AG09319 (cell line): ENCODE measurements at places on chromosomes 6 and 20.

- DNase-seq, result no peak
These were observed 10.9 kb upstream of the MBOAT1 start for GRCh38 chr6:20223141-20223540.

DNA sequence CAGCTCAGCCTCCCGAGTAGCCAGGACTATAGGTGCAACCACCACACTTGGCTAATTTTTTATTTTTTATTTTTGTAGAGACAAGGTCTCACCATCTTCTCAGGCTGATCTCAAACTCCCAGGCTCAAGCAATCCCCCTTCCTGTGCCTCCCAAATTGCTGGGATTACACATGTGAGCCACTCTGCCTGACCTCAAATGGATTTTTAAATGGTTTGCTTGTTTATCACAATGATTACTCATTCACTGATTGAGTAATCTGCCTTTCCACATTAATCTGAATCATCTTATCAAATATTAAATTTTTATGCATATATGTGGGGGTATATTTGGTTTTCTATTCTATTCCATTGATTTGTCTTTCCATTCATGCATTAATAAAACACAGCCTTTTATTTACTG, 9.4 kb upstream of the KHDC1L start:
- DNase-seq, result peak; percentile 47

- no peak for DNase-seq
These were observed 7.9 kb upstream of the RIN2 start for GRCh38 chr20:19750101-19750606.

GRCh38 chr6:41392246-41392645, 56.8 kb downstream of the NCR2 start:
- no peak for DNase-seq

DNA sequence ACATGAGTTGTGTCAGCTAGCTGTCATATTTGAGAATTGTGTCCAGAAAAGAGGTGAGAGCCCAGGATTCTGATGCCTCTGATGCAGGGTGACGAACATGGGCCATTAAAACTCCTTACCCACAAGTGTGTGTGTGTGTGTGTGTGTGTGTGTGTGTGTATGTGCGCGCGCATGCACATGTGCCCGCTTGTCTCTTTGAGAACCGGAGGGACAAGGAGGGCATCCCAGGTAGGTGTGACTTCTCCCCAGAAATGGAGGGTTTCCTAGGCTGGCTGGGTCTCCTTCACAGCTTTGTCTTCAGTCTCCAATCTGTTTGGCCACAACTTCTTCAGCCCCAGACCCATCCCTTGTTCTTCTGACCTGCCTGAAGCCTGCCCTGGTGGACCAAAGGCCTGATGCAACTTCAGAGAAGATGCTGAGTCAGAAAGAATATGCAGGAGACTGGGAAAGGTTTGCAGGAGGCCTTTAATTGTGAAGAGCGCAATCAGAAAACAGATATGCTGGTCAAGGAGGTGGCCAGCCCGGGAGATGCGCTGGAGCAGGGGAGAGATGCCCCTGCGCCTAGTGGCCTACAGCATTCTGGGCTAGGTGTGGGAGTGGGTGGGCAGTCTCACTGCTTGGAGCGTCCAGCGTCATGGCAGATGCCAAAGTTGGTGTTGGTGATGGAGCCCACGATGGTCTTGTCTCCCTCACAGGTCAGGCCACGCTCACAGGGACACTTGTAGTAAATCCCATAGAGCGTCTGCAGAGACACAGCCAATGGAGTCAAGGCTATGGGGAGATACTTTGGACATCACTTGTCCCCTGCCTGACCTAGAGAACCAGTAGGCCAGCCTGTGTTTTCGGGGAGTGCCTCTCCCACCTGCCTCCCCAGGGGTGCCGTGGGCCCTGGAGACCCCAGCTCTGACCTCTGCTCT, 2.3 kb downstream of the CLPS start:
- no peak for DNase-seq

- no peak for DNase-seq
These were observed 225.6 kb upstream of the JARID2 start for GRCh38 chr6:15020119-15020770.

- DNase-seq, result no peak
These were observed 331.5 kb downstream of the SAMD5 start for GRCh38 chr6:147839708-147840610.

DNA sequence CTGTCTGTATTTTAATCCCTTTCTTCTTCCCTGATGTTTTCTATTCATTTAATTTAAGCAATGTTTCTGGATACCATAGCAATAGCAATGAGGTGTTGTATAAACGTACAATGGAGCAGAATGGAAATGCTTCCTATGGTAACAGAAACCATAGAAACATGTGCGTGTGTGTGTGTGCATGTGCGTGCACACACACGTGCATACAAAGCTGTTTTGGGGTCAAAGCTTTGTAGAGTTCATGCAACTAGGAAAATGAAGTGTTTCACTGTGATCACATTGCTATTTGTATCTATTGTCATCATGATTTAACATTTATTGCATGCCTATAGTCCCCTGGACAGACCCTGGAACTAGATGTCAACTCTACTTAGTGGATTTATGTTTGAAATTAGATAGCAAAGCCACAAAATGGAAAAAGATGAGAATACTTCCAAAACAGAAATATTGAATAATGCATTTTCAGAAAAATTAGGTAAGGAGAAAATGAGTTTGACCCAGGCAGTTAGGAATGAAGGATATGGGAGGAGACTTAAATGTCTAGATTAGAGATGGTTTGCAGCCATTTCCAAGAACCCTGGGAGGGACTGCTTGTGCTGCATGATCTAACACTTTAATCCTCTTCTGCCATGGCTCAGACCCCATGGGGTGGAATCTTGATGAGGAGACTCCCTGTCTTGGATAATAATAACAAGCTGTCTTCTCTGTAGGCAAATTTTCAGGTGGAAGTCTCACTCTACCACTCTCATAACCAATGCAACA, 124.4 kb downstream of the TRMT11 start:
- no peak for DNase-seq

GRCh38 chr20:37218441-37218840, 39.1 kb upstream of the MROH8 start:
- no peak for DNase-seq

GRCh38 chr6:110201151-110201884, 21.1 kb downstream of the CDC40 start:
- no peak for DNase-seq

DNA sequence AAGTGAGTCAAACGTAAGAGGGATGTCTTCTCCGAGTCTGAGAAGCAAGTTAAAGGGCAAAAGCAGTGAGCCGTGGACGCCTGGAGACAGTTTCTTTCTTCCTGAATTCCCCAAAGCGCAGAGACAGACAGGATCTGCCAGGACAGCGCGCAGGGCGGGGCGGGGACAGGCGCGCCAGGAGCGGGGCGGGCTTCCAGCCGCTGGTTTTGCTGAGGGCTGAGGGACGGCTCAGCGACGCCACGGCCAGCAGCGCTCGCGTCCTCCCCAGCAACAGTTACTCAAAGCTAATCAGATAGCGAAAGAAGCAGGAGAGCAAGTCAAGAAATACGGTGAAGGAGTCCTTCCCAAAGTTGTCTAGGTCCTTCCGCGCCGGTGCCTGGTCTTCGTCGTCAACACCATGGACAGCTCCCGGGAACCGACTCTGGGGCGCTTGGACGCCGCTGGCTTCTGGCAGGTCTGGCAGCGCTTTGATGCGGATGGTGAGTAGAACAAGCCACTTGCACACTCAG, at the start of gene SCGN:
Gene SCGN (plus strand): TSS at position 209 of the 509 bp plus-strand sequence. CDS start 189 bp downstream, at position 398.
- DNase-seq, result no peak

DNA sequence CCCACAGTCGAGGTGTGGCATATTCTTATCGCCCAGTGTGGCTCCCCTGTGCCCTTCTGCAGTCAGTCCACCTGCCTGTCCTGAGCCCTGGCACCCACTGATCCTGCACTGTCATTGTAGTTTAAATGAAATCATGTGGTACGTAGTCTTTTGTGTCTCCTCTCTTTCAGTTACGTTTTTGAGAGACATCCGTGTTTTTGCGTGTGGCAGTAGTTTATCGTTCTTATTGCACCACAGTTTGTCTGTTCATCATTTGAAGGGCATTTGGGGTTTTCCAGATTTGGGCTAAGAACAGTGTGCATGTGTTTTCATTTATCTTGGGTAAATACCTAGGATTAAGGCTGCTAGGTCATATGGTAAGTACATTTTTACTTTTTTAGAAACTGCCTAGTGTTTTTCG, 49.3 kb downstream of the SPATA2 start:
- peak; percentile 95 for DNase-seq

DNA sequence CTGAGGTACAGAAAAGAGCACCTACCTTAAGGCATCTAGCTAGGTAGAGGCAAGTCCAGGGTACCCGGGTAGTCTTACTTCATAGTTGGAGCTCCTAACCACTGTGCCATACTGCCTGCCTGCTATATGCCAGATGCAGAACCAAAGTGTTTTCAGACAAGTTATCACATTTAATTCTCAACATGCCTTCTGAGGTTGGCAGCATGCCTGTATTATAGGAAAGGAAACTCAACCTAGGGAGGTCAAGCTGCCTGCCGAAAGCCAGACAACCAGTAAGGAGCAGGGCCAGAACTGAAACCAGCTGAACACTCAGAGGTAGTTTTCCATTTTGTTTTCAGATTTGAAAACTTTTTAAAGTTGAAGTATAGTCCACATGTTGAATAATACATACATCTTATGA, 5.4 kb downstream of the CTNNBL1 start:
- DNase-seq, result no peak

- DNase-seq, result peak; percentile 77
These were observed 136.4 kb downstream of the MTFR2 start for GRCh38 chr6:136113736-136114173.

DNA sequence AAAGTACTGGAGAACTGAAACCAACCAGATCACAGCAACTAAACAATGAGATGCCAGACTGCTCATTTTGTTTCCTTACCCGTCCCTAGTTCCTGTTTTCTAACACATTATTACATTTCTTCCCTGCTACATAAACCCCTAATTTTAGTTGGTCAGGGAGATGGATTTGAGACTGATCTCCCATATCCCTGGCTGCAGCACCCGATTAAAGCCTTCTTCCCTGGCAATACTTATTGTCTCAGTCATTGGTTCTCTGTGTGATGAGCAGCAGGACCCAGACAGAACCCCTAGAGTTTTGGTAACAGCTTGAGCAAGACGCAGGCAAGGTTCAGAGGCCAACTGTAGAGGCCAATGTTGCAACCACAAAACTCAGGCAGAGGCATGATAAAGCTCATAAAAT, 28.3 kb upstream of the HACE1 start:
- no peak for DNase-seq

DNA sequence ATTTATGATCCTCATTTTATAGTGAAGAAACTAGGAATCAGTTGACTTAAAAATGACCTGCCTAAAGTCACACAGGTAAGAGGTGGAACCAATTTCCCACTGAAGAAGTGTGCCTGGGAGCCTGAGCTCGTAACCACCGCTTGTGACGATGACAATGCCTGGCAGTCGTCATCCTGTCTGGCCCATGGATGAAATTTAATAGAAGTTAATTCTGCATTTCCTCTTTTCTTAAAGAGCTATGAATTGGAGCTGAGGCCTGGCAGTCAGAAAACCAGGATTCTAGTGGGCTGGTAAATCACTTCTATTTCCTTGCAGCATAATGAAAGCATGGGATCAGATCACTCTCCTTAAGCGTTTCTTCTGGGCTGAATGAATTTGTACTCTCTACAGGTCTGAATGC, 200.0 kb upstream of the SGK1 start:
- no peak for DNase-seq

DNA sequence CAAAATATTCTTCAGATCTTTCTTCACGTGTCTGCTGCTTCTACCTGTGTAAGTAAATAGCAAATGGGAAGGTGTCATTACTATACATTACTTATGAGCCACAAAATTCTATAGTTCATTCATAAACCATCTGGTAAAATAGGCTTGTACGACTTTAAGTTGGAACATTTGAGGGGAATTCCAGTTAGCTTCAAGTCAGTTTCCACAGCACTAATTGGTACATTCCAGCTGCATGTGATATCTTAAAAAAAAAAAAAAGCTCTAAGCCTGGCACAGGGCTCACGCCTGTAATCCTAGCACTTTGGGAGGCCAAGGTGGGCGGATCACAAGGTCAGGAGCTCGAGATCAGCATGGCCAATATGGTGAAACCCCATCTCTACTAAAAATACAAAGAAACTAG, 23.1 kb upstream of the TFAP2B start:
- no peak for DNase-seq

- peak; percentile 64 for DNase-seq
These were observed 294.0 kb downstream of the ADGB start for GRCh38 chr6:146892613-146893401.

GRCh38 chr20:32227744-32228688, 20.3 kb downstream of the POFUT1 start:
- no peak for DNase-seq

- DNase-seq, result no peak
These were observed 111.7 kb upstream of the PTPRK start for GRCh38 chr6:128632131-128632530.

- DNase-seq, result no peak
These were observed 22.2 kb downstream of the CST8 start for GRCh38 chr20:23513164-23513563.
